ENCODE measurements at places on chromosomes 1 and 21. TPM values are rescaled to one million over a fixed set of nuclear protein-coding genes. Genes with fewer than 3 reads are reported as not detected.

GRCh38 chr21:38986406-38986805, 180.7 kb downstream of the ETS2 start:
- DNase-seq: no peak

- no peak for DNase-seq
Measured at GRCh38 chr1:9689971-9690381, 38.4 kb downstream of the PIK3CD start.

Gene OR2W3
- not detected for total RNA-seq

- peak; percentile 43 for DNase-seq
Measured at GRCh38 chr1:966704-967300, 520 bp downstream of the PLEKHN1 start.

DNA sequence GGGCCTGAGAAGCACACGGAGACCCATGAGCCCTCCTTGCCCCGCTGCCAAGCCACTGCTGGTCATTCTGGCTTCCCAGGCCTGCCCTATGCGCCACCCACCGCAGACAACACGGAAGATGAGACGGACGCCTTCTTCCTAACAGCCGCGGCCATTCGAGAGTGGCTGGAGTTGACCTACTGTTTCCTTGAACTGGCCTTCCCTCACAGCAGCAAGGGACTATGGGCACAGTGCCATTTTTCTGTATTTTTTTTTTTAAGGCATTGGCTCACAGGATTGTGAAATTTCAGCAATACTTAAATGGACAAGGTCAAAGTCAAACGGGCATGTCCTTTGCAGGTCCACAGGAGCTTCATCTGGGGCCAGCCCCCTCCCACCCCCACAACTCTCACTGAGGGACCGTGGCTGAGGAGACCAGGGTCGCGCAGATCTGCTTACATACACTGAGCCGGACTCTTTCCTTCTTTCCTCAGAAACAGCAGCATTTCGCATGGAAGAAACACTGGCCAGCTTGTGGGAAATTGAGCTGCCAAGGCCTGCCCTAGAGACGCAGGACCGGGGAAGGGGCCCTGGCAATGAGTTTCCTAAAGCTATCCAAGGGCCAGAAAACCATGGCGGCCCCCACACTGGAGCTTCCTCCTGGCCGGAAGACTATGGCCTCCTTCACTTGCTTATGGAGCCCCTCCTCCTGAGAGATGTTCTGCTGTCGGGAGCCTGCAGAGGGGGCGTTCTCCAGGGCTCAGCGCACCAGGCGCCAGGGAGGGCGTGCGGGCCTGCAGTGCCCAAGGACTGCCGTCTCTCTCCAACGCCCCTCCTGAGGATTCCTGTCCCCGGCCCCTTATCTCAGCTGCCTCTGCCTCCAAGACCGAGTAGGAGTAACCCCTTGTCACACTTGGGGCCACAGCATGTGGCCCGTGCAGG, 98.9 kb downstream of the PGBD5 start:
- no peak for DNase-seq

DNA sequence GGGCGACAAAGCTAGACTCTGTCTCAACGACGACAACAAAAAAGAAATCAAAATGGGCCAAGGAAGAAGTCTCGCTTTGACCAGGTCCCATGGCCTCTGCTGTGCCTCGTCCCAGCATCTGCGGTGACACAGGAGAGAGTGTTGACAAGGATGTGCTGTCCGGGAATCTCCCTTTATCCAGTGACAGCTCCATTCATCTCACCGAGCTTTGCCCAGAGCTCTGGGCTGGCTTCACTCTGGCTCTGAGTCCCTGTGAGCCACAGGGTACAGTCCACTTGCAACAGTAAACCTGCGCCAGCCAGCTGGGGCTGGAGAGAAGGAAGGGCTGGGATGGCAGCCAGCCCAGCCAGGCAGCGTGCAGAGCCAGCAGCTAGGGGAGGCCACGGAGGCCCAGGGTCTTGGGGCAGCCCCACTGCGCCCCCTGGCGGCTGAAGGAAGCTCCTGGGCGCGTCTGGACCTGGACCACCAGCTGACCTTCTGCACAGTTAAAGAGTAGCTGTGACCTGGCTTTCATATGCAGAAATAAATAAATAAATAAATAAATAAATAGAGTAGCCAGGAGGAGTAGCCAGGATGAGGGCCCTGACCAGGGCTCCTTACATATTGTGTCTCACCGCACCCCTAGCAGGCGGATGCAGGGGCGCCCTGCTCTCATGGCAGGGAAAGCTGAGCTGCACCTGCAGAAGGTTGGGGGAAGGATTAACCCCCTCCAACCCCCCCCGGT, 29.7 kb downstream of the ENO1 start:
- peak; percentile 93 for DNase-seq

- DNase-seq: no peak
Measured at GRCh38 chr1:76715474-76715873, 151.8 kb upstream of the ST6GALNAC5 start.

Gene KCNAB2
- 1.0 TPM for total RNA-seq

Gene ATP1A2
- 1.4 TPM for total RNA-seq

DNA sequence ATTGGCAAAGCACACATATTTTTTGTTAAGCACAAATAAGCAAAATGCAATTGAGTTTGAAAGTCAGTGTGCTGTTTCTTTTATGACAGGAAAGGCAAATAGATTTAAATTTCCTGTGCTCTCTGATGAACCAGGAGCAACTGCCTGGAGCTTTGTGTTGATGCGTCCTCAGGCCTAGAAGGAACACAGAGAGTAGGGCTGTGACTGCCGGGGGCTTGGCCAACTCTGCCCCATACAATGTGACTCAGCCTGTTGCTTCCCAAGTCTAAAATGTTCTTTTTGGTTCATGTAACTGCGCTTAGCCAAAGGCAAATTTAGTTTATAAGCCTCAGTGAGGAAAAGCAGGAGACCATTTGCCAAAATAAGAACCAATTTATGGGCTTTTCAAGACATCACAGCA, 37.5 kb downstream of the TOR1AIP2 start:
- DNase-seq: no peak

- DNase-seq: no peak
Measured at GRCh38 chr1:184068354-184068753, 16.8 kb downstream of the TSEN15 start.

Gene CELA2B
- total RNA-seq: not detected

DNA sequence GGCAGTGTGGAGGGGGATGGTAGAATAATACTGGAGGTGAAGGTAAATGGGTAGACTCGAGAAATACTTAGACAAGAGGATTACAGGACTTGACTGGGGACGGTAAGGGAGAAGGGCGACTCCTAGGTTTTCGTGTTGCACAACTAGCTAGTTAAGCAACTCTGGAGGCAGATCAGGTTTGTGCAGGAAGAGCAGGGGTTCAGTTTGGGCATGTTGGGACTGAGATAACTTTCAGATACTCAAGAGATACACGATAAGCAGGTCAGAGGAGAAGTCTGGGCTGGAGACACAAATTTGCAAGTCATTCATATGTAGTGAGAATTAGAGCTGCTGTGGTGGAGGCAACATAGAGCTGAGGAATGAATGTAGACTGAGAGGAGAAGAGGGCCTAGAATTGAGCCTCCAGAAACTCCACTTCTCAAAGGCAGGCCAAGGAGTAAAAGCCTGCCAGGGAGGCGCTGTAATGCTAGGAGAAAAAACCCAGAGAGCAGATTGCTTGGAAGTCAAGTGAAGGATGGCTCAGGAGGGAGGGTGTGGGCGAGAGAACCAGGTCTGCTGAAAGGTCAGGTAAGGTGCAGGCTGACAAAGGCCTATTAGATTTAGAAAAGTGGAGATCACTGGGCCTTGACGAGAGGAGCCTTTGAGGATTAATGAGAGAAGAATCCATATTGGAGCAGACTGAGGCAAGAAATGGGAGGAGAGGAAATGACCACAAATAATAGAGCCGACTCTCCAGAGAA, 20.8 kb downstream of the MAB21L3 start:
- no peak for DNase-seq

- no peak for DNase-seq
Measured at GRCh38 chr1:55067022-55067778, 27.9 kb downstream of the PCSK9 start.

DNA sequence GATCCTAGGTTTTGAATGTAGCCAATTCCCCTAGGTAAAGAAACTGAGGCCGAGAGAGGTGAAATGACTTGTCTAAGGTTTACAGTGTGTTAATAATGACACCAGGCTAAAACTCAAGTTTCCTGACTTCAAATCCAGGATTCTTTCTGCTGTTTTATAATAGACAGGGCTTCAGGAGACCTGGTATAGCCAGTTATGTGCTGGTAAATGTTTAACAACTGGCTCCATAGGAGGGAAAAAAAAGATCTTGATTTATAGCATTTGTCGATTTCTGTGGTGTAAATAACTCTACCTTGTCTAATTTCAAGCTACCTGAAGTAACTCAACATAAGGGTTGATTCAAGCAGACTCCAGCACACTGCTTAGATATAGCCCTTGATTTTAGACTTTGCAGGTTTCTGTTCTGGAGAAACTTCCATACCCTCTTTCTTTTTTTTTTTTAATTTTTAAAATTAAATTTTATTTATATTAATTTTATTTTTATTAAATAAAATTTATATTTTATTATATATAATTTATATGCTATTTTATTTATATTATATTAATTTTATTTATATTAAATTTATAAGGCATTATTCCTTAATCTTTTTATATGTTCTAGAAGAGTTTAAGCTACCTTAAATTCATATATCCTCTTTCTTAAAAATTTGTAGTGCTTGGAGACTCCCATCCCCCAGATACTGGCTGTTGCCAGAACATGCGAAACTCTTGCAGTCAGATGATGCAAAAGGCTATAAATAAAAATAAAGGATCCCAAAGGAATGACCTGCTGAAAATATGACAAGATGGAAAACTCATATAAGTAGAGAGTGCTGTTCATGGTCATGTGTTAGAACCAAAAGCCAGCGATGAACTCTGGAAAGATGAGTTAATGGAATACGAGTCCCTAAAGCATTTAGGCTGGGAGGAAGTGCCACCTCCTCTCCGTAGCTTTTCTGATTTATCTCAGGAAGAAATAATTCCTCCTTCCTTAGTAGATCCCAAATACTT, 35.4 kb upstream of the SRSF10 start:
- peak; percentile 54 for DNase-seq

DNA sequence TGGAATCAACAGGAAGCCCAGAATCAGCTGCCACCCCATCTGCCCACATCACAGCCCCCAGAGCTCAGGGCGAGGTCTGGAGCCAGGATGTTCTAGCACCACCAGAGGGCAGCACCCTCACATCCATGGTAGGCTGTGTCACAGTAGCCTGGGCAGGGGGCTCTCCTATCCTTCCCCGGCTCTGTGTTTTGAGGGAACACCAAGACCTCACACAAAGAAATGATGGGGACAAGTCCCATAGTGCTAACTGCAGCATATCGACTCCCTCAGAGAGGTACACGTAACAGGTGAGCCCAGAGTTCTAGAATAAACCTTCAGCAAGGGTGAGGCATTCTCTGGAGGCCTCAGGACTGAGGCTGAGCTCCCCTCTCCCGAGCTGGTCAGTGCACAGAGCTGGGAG, 2.3 kb upstream of the KCNC4 start:
- no peak for DNase-seq

DNA sequence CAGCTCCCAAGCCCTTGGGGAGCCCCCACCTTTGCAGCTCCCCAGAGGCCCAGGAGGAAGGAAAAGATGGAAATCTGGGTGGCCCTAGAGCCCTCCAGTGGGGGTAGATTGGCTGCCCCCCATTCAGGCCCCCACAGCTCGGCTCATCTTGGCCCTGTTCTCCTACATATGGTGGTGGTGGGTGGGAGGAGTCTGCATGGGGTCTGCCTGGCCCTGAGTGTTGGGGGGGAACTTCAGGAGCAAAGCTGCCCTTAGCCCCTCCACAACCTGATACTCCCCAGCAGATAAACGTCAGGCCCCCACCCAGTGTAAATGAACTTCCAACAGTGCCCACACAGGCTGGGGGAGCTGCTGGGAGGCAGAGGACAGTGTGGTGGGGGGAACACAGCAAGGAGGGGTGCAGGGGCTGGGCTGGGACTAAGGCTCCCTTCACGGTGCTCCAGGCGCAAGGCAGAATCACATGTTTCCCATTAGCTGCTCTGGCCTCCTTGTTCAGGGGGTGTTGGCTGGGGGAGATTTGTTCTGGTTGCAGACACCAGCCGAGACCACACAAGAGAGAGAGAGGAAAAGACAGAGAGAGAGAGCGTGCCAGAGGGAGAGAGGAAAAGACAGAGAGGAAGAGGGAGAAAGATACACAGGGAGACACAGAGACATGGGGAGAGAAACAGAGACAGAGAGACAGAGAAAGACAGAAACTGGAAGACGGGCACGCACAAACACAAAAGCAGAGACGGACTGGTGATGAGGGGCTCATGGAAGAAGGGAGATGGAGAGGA, 42.6 kb downstream of the AHDC1 start:
- no peak for DNase-seq

DNA sequence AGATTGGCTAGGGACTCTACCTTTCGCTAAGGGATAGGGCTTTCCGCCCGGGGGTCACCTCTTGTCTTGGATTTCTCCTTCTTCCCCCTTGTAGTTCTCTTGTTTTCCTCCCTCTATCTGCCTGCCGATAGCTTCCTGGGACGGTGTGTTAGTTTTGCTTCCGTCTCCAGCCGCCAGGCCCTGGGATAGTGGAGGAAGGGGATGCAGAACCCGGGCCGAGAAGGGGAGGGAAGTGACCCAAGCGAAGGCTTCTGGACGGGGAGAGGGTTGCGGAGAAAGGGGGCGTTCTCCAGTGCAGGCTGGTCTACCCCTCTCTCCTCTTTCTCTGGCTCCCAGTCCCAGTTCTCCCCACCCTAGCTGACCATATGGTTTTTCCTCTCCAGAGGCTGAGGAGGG, 871 bp downstream of the TUFT1 start:
- DNase-seq: no peak

- DNase-seq: no peak
Measured at GRCh38 chr1:214028649-214029406, 41.1 kb downstream of the PROX1 start.

- DNase-seq: peak; percentile 87
Measured at GRCh38 chr1:154867064-154867825, 2.8 kb downstream of the KCNN3 start.

GRCh38 chr21:35149698-35150097, 100.6 kb upstream of the RUNX1 start:
- no peak for DNase-seq

- peak; percentile 81 for DNase-seq
Measured at GRCh38 chr1:154791292-154792166, 78.6 kb downstream of the KCNN3 start.

Data from LHCN-M2 (cell line).